Gastroesophageal sphincter (tissue), 4 donors: ENCODE measurements at places on chromosomes 16 and 17. TPM values are rescaled to one million over a fixed set of nuclear protein-coding genes. Genes with fewer than 3 reads are reported as not detected.

DNA sequence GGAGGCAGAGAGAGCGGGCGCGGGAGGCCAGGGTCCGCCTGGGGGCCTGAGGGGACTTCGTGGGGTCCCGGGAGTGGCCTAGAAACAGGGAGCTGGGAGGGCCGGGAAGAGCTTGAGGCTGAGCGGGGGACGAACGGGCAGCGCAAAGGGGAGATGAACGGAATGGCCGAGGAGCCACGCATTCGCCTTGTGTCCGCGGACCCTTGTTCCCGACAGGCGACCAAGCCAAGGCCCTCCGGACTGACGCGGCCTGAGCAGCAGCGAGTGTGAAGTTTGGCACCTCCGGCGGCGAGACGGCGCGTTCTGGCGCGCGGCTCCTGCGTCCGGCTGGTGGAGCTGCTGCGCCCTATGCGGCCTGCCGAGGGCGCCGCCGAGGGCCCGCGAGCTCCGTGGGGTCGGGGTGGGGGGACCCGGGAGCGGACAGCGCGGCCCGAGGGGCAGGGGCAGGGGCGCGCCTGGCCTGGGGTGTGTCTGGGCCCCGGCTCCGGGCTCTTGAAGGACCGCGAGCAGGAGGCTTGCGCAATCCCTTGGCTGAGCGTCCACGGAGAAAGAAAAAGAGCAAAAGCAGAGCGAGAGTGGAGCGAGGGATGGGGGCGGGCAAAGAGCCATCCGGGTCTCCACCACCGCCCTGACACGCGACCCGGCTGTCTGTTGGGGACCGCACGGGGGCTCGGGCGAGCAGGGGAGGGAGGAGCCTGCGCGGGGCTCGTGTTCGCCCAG lies 1.2 kb upstream of the CBX4 start:
- no peak for ATAC-seq

DNA sequence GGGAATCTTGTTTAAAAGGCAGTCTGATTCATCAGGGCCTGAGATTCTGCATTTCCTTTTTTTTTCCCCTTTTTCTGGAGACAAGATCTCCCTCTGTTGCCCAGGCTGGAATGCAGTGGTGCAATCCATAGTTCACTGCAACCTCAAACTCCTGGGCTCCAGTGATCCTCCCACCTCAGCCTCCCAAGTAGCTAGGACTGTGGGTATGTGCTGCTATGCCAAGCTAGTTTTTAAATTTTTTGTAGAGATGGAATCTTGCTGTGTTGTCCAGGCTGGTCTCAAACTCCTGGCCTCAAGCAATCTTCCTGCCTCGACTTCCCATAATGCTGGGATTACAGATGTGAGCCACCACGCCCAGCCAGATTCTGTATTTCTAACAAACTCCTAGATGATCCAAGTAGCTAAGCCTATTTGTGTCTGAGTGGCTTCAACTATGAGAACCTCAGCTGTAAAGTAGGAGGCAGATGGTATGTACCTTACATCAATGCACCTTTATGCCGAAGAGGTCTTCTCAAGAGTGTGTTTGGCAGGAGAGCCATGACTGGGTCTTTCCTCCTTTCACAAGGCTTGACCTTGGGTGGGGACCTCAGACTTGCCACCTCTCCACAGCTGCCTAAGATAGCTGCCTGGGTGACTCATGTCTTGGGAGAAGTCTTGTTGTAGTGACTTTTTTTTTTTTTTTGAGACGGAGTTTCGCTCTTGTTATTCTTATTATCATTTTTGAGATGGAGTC lies 10.9 kb downstream of the LDAF1 start:
- ATAC-seq = no peak

GRCh38 chr17:79369532-79369931 lies 241.3 kb downstream of the RBFOX3 start:
- ATAC-seq = no peak

GRCh38 chr17:38534498-38534885 lies 71.3 kb downstream of the SRCIN1 start:
- no peak for ATAC-seq

DNA sequence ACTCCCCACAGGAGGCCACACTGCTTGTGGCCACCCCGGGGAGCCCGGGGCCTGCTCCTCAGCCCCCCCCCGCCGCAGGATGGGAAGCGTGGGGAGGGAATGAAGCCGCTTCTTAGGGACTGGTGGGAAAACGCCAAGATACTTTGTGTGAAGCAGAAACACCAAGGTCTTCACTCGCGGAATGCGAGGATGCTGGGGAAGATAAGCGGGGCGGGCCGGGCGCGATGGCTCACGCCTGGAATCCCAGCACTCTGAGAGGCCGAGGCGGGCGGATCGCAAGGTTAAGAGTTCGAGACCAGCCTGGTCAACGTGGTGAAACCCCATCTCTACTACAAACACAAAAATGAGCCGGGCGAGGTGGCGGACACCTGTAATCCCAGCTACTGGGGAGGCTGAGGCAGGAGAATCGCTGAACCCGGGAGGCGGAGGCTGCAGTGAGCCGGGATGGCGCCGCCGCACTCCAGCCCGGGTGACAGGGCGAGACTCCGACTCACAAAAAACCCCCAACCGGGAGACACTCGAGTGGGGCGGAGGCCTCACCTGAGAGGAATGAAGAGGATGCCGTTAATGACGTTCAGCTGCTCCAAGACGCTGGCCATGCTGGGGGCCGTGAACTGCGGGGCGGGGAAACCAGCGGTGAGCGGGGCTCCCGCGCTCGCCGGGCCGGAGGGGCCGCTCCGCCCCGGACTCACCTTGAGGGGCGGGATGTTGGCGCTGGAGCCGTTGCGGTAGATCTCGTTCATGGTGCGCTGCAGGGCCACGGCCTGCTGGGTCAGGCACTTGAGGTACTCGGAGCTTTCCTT lies 20.3 kb downstream of the CLUH start:
- no peak for ATAC-seq

DNA sequence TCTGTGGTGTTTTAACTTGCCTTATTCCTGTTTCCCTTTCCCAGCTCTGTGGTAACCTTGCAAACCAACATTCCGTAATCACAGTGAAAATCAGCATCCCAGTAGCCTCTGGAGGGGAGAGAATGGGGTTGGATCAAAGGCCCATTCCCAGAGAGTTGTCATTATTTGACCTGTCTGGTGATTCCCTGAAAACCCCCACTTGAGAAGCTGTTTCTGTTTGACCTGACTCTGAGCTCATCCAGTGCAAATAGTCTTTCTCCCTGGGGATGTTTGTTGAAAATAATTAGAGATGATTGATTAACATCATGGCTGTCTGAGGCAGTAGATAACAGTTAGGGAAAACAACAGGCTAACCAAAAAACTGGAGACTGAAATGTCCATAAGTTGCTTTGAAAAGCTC lies 3.0 kb downstream of the CACNG1 start:
- ATAC-seq = no peak

- no peak for ATAC-seq
Observed at GRCh38 chr17:18319604-18320256, 4.6 kb downstream of the SMCR8 start.

DNA sequence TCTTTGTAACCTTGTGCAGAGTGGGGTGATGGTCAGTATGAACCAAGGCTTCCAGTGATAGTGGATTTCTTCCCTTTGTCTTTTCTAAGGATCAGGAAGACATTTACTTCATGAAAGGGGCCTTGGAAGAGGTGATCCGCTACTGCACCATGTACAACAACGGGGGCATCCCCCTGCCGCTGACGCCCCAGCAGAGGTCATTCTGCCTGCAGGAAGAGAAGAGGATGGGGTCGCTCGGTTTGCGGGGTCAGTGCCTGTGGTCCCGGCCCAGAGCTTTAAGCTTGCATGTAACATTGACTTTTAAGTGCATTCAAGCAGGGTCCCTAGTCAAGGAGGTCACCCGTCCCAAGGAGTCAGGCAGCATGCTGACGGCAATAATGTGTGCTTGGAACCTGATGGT lies 56.0 kb downstream of the MEAK7 start:
- no peak for ATAC-seq

DNA sequence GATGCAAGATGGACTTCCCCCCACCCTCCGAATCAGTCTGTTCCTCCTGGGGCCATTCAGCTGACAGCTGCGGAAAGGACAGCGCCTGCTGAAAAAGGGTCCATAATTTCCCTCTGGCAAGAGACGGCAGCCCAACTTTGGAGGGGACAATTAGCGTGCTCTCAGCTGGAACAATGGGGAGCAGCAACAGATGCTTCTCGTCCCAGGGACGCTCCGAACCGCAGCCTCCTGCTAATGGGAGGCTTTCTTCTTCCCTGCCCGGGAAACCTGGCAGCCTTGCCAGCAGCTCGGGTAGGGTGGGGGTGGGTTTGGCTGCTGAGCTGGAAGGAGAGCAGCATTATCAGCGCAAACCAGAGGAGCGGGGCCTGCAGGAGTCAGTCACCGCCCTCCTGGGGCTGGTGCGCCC lies 500.0 kb upstream of the SALL1 start:
- ATAC-seq = no peak

- ATAC-seq = no peak
Observed at GRCh38 chr16:89022051-89022836, 45.2 kb upstream of the CBFA2T3 start.

- ATAC-seq = no peak
Observed at GRCh38 chr17:2841606-2842005, 45.4 kb downstream of the RAP1GAP2 start.

- ATAC-seq = no peak
Observed at GRCh38 chr17:3385869-3386816, at the start of gene OR3A2. TSS of gene OR3A2 (minus strand) at chr17:3386308.

GRCh38 chr17:58615768-58616659 lies 75.8 kb downstream of the TEX14 start:
- ATAC-seq = no peak

DNA sequence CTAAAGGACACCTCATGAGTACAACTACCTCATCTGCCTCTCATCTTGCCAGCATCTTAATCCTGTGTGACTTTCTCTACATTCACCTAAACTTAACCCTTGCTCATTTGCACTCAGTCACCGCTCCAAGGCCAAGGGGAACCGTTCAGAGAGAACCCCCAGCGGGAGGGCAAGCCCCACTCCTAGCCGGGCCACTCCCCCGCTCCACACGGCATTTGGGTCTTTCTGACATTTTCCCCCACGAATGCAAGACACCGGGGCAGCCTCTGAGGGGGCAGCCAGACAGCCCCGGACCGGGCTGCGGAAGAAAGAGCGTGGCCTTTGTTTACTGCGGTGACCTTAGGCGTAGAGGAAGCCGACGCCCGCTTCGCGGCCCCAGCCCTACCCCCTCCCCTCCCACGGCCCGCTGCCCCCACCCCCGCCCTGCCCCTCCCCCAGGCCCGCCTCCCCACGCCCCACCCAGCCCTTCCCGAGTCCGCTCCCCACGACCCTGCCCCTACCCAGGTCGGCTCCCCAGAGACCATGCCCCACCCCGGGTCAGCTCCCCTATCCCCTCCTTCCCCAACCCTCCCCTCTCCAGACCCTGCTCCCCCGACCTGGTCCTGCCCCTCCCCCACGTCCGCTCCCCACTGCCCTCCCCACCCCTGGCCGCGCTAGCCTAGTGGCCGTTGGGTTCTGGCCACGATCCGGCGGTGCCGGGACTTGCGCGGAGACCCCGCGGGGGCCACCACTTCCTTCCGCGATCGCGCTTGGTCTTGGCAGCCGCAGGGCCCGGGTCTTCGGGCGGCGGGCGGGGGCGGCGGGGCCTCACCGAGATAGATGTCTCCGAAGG lies 789 bp downstream of the CSNK1D start:
- peak; percentile 13 for ATAC-seq

GRCh38 chr16:66968847-66969246 lies 7.8 kb downstream of the CES3 start:
- no peak for ATAC-seq

DNA sequence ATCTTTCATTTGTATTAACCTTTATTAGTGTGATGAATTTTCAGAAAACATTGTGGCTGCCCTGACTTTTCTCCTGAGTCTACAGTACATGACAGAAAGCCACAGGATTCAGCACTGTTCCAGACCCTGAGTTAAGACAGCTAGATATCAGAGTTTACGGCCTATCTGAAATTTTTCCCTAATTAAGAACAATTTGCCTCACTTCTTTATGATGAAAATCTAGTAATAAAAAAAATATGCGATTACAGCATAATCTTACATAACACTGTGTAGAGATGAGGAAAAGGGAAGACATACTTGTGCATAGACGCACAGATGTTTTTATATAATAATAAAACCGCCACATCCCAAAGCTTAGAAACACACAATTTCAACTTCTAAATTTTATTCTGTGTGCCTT lies 7.3 kb downstream of the SPOP start:
- no peak for ATAC-seq

DNA sequence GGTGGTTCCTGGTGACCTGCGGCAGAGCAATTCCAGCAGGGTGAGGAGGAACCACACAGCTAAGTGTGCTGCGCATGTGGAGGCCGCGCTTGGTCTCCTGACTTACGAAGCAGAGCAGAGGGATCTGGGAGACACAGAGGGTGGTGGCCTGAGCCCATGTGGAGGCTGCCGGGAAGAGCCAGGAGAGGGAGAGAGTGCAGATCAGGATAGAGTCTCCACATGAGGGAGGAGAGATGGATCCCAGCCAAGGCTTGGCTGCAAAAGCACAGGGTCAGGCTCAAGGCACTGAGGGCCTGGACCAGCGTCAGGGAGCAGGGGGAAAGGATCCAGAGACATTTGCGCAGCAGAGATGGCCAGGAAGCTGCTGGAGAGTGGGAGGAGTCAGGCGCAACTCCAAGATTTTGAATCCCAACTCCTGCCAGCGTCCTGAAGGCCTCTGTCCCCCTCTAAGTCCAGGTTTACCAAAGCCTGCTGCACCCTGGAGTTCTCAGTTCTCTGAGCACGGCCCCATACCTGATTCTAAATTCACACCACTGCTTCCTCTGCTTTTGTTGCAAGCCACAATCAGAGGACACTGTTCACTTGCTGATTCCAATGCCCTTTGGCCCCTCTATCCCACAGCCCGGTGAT lies 11.3 kb upstream of the MLLT6 start:
- peak; percentile 97 for ATAC-seq

DNA sequence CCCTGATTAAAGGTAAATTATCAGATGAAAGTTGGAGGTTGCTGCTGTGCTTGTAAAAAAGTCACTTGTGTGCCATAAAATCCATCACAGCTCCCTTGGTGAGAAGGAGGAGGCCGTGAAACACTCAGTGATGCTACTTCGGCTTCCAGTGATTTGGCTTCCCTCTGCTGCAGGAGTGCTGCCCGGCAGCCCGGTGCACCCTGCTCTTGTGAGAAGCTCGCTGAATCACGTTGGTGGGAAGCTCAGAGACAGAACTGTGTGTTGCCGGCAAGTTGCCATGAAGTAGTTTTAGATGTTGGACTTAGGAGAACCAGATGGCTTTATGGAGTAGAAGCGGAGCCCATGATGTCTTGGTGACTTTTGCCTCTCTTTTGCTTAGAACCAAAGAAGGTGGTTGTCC lies 33.3 kb downstream of the MSI2 start:
- ATAC-seq = no peak

GRCh38 chr17:29196769-29197515 lies 16.7 kb upstream of the MYO18A start:
- no peak for ATAC-seq

- ATAC-seq = no peak
Observed at GRCh38 chr17:78374631-78375274, 3.7 kb upstream of the PGS1 start.

ZNF597 gene
- 2.8 TPM for total RNA-seq

PRR11 gene
- 1.5 TPM for total RNA-seq

TBC1D28 gene
- total RNA-seq = not detected

SLC52A1 gene
- total RNA-seq = not detected

ZNF48 gene
- total RNA-seq = 12.2 TPM

RNF112 gene
- 1.4 TPM for total RNA-seq

PFN1 gene
- total RNA-seq = 1,170 TPM

TBC1D26 gene
- 0.08 TPM for total RNA-seq

CA7 gene
- total RNA-seq = not detected

C17orf50 gene
- total RNA-seq = not detected

PTGES3L gene
- 13.4 TPM for total RNA-seq

MT3 gene
- 3.6 TPM for total RNA-seq
